ENCODE measurements at places on chromosomes 3 and 15.

- no peak for DNase-seq
These were observed 228.2 kb upstream of the TPRG1 start for GRCh38 chr3:188943591-188943990.

GRCh38 chr3:20095470-20095869, 55.2 kb downstream of the KAT2B start:
- DNase-seq, result no peak

GRCh38 chr3:185366913-185367312, 4.0 kb downstream of the MAP3K13 start:
- DNase-seq, result no peak

GRCh38 chr3:184320104-184320445, 5.7 kb downstream of the EIF4G1 start:
- DNase-seq, result peak; percentile 41

- DNase-seq, result no peak
These were observed 6.7 kb downstream of the SLC51A start for GRCh38 chr3:196222876-196223595.

DNA sequence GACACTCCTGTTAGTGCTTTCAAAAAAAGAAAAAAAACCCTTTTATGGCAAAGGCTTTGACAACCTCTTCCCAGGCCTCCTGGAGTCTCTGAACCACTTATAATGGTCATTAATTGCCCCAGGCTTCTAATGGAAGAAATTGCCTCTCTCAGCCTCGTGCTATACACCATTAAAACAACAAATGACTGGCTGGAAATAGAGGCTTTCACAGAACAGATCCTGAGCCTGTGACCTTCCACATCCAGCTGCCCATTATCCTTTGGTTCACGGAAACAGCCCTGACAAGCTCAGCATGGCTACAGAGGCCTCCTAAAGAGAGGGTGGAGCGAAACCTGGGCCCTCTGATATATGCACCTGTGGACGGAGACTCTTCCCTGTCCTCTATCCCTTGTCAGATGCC, 26.8 kb upstream of the MKRN3 start:
- DNase-seq, result no peak

GRCh38 chr3:32901005-32901932, 50.2 kb upstream of the CCR4 start:
- DNase-seq, result no peak

DNA sequence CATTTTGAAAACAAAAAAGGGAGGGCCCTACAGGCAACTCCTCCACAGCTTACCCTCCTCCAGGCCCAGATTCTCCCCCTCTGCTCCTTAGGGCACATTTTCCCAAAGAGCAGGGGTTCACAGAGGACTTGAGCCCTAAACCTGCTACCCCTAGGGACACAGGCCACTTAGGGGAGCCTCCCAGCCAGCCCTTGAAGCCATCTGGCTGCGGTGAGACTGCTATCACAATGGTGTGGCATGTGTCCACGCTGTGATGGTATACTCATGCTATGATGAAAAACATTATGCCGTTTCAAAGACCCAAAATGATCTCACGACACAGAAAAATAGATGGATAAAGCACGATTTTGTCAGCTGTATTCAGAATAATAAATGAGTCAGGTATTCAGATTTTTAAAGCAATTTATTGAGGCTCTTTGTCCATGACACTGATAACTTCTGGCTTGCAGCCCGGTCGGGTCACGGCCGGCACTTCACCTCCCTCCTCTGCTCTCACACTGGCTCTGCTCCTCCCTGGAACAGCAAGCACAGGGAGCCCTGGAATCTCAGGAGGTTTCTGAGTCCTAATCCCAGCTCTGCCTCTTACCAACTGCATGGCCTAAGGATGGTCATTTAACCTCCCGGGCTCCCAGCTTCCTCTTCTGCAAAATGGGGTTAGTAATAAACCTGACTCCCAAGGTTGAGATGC, 115.3 kb downstream of the MEGF11 start:
- DNase-seq, result no peak

DNA sequence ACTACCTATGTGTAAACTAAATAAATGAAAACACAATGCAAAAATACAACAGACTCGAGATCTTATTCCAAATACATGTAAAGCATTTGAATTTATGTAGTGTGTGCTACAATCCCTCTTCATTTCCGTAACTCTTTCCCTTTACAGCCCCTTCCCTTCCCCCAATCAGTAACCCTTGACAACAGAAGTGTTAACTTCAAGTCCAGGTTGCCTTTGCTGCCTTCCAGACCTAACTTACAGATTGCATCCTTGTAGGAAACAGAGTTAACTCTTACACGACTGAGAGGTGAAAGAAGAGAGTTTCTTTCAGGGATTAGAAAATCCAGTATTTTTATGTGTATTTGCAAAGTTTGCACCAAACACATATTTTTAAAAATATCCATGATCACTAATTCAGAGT, 1.4 kb upstream of the ROBO1 start:
- no peak for DNase-seq

DNA sequence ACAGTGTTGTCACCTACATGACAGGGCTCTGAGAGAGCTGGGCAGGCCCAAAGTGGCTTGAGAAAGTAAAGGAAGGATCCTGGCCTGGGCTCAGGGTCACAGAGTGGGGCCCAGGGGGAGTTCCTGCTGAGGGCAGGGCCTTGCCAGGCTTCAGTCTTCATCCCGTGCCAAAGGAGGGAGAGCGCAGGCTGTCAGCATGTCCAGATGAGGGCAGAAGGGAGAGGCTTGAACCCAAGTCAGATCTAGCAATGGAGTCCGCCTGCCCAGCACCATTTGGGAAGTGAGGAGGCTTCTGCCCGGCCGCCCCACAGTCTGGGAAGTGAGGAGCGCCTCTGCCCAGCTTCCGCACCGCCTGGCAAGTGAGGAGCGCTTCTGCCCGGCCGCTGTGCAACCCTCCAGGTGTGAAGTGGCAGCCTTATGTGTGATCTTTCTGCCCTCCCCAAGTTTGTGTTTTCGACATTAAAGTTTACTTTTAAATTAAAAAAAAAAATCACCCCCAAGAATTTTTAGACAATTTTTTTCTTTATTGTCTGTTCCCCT, 303.6 kb upstream of the PROK2 start:
- no peak for DNase-seq

- no peak for DNase-seq
These were observed 18.9 kb upstream of the GREM1 start for GRCh38 chr15:32698773-32699390.

GRCh38 chr15:57356636-57357035, 19.7 kb upstream of the CGNL1 start:
- no peak for DNase-seq

DNA sequence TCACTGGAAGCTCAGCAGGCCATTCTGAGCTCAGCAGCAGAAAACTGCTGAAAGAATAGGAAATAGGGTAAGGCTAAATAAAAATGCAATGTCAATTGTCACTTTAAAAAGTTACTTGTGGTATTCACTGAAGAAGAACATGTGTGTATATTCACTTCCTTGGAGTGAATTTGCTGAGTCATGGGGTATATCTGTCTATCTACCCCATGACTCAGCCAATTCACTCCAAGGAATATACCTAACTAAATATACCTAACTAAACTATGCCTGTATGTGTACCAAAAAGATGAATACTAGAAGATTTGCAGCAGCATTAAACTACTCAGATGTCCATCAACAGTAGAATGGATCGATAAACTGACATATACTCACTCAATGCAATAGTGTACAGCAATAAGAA, 69.5 kb upstream of the KCNAB1 start:
- no peak for DNase-seq

GRCh38 chr3:32340039-32340438, 51.6 kb upstream of the CMTM7 start:
- no peak for DNase-seq

- no peak for DNase-seq
These were observed 31.2 kb upstream of the TOP2B start for GRCh38 chr3:25695731-25696420.

DNA sequence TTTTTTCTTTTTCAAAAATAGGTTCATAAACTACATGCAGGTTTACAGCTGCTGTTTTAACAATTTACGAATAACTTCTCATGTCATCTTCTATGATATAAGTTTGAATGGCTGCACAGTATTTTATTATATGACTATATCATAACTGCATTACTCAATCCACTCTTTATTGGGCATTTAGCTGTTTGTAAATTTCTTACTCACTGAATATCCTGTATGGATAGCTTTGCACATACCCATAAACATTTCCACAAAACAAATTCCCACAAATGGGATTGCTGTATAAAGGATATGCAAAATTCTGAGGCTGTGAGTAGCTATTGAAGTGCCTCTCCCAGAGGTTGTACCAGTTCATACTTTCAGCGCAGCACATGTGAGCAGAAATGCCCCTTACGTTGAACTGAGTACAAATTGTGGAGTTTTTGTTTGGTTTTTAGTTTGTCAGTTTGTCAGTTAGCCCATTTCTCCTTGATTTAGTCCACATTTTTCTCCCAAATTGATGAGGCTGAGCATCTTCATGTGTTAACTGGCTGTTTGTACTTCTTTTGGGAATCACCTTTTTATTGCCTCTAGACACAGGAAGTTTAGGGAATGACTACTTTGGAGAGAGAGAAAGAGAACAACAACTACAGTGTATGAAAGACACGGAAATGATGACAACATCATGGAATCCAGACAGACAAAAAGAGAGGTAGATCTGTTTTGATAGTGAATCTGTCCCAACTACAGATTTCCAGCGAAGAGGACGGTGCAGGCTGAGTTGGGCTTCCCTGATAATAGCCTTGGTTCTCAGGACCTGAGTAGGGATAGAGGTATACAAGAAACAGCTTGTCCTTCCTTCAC, 24.8 kb downstream of the TTC23 start:
- no peak for DNase-seq

- no peak for DNase-seq
These were observed 57.8 kb upstream of the GPD1L start for GRCh38 chr3:32048487-32049182.

GRCh38 chr3:64392001-64392400, 166.7 kb upstream of the PRICKLE2 start:
- DNase-seq, result no peak

GRCh38 chr3:35733341-35733740, 94.0 kb downstream of the ARPP21 start:
- DNase-seq, result no peak

DNA sequence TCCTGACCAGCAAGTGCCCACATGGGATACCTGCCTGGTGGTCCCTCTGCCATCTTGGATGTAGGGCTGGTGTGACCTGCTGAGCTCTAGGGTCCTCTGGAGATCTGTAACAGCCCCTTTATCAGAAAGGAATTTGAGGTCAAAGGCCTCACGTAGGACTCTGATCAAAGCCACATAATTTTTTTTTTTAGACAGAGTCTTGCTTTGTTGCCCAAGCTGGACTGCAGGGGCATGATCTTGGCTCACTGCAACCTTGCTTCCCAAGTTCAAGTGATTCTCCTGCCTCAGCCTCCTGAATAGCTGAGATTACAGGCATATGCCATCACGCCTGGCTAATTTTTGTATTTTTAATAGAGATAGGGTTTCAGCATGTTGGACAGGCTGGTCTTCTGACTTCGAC, 9.5 kb downstream of the ITGB5 start:
- DNase-seq, result no peak

- DNase-seq, result peak; percentile 58
These were observed 3.8 kb downstream of the HEG1 start for GRCh38 chr3:125051715-125052581.

- no peak for DNase-seq
These were observed 28.5 kb downstream of the OSTN start for GRCh38 chr3:191227541-191227940.

- DNase-seq, result no peak
These were observed 103.6 kb upstream of the CTNNB1 start for GRCh38 chr3:41095702-41096101.

DNA sequence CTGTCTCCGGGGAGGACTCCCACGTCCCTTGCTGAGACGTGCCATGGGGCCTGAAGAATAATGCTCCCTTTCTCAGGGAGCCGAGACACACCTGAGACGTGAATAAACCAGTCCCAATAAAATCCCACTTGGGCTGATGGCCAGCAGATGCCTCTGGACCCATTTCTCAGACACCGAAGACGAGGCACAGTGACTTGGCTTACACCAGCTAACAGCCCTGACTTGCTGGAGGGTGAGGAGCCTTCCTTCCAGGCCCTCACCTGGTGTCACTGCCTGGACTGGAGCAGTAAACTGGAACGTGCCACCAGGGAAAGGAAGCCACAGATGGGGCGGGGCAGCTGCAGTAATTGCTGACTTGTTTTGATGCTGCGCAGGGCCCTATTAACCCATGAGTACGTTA, 189.7 kb downstream of the PDZRN3 start:
- DNase-seq, result no peak

- no peak for DNase-seq
These were observed 147.2 kb upstream of the WNT5A start for GRCh38 chr3:55634345-55634744.

DNA sequence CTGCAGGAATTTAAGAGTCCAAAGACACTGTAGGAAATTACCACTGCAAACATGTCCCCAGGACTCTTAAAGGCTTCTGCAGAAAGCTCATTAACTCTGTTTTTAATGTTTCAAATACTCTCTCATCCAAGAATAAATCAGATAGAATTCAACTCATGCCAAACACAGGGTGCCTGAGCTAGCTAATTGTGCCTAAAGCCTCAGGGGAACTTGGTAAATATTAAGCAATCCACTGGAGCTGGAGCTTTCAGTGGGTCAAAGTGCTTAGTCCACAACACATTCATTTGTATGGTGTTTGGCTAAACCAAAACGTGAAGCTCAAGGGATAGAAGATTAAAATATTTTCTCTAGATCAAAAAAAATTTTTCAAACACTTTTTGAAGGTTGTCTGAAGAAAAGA, 131.4 kb downstream of the THRB start:
- no peak for DNase-seq

GRCh38 chr3:58383476-58383875, 50.2 kb downstream of the PDHB start:
- DNase-seq, result no peak

DNA sequence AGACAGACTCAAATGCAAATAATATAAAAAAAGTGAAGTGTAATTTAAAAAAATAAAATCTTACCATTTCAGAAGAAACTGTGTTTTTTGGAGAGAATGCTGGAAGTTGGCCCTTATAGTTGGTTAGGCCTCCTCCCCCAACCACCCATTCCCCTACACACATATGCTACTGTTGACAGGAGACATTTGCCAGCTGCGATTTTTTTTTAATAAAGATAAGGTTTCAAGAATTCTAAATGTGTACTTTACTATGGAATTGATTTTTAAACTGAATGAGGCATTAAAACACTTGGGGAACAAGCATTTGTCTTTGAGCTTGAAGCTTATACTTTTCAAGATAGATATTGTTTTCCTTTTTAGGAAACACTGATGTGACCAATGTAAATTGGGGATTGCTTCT, 4.4 kb upstream of the SSR3 start:
- DNase-seq, result no peak

DNA sequence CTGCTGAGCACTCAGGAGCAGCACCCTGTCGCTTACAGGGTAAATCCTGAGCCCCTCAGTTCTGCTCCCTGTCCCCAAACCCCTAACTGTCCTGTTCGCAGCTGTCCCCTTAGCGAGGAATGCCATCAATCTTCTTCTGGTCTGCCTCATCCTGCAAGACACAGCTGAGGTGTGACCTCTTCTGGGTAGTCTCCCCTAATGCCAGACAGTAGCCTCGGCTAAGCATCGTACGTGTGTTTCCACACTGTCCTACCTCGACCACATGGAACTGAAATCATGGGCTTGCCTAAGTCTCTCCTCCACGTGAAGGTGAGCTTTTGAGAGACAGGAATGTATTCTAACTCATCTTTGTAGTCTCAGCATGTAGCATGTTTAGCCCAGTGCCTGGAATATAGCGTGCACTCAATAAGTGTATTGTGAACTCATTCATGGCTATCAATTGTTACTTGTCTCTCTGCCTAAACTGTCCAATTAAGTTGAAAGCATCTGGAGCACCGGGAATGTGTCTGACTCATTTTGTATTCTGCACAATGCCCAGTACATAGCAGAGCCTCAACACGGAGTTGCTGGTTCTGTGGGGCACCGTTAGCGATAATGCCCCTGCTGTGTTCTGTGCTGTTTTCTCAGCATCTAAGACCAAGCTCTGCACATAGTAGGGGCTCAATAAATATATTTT, 90.2 kb downstream of the HES1 start:
- DNase-seq, result no peak
